ENCODE measurements at places on chromosomes 2 and 18. TPM values are rescaled to one million over a fixed set of nuclear protein-coding genes. Genes with fewer than 3 reads are reported as not detected.

TUBB8B gene
- not detected for total RNA-seq

ZAP70 gene
- total RNA-seq, result not detected

SMAD2 gene
- total RNA-seq, result 93.4 TPM

KYNU gene
- 4.3 TPM for total RNA-seq

RUFY4 gene
- total RNA-seq, result not detected

GCKR gene
- total RNA-seq, result not detected

ASPRV1 gene
- 0.18 TPM for total RNA-seq

ACMSD gene
- not detected for total RNA-seq

MTCL1 gene
- total RNA-seq, result 15.4 TPM

GNAL gene
- not detected for total RNA-seq

GAREM2 gene
- 0.89 TPM for total RNA-seq

GULP1 gene
- 26.2 TPM for total RNA-seq

RAB6C gene
- not detected for total RNA-seq

CXCR2 gene
- not detected for total RNA-seq

ANKRD30BL gene
- total RNA-seq, result not detected

MRO gene
- total RNA-seq, result not detected

CPO gene
- not detected for total RNA-seq

SCG2 gene
- under 0.01 TPM for total RNA-seq

FKBP1B gene
- total RNA-seq, result 8.4 TPM

DSG3 gene
- total RNA-seq, result not detected

IGFBP5 gene
- total RNA-seq, result 1.4 TPM

PFN4 gene
- 2.0 TPM for total RNA-seq

WDR12 gene
- total RNA-seq, result 16.3 TPM

TTC31 gene
- 31.2 TPM for total RNA-seq

CSRNP3 gene
- total RNA-seq, result 3.9 TPM

REG1B gene
- not detected for total RNA-seq

CMPK2 gene
- 0.18 TPM for total RNA-seq

MDH1B gene
- total RNA-seq, result 0.53 TPM

MC2R gene
- total RNA-seq, result not detected

OBSL1 gene
- 52.1 TPM for total RNA-seq

ITPRIPL1 gene
- total RNA-seq, result 1.4 TPM

EPHA4 gene
- 7.8 TPM for total RNA-seq

KLHL41 gene
- total RNA-seq, result 0.35 TPM

CFAP53 gene
- 1.2 TPM for total RNA-seq

ADCYAP1 gene
- not detected for total RNA-seq

LONRF2 gene
- 0.53 TPM for total RNA-seq

GLI2 gene
- 4.9 TPM for total RNA-seq

SP140 gene
- 1.2 TPM for total RNA-seq

ACSL3 gene
- 220 TPM for total RNA-seq

ACKR3 gene
- not detected for total RNA-seq

MAP3K19 gene
- not detected for total RNA-seq

PROKR1 gene
- not detected for total RNA-seq

CDH19 gene
- not detected for total RNA-seq

DYSF gene
- 0.58 TPM for total RNA-seq

TEX44 gene
- not detected for total RNA-seq

SP5 gene
- total RNA-seq, result not detected

CBLN2 gene
- not detected for total RNA-seq

RBM45 gene
- 10.1 TPM for total RNA-seq

Measured in myometrial cell (primary cell).